ENCODE measurements at places on chromosomes 2 and 18.

DNA sequence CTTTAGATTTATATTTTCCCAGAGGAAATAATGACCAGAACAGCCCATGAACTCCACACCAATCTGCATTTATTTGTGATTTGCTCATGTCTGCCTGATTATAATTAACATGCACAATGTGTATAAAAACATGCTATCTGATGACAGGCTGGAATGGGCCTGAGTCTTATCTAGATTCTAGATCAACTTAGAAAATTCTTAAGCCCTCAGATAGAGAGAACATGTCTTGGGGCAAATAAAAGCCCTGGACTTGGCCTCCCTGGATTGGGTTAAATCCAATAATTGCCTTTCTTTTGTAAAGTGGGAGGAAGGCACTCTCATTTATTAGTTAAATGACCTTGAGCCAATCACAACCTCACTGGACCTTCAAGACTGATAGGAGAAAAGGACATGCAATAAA lies 61.8 kb downstream of the EVA1A start:
- no peak for DNase-seq

DNA sequence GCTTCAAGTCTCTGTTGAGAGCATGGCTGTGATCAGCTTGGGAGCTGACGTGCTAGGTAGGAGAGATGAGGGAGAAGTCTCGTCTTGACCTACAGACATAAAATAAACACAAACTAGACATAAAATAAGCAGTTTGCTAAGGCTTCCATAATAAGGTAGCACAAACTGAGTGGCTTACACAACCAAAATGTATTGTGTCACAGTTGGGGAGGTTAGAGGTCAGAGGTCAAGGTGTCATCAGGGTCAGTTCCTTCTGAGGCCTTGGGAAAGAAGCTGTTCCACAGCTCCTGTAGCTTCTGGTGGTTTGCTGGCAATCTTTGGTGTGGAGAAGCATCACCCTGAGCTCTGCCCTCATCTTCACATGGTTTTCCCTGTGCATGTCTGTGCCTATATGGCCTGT lies 20.2 kb downstream of the DAW1 start:
- no peak for DNase-seq

DNA sequence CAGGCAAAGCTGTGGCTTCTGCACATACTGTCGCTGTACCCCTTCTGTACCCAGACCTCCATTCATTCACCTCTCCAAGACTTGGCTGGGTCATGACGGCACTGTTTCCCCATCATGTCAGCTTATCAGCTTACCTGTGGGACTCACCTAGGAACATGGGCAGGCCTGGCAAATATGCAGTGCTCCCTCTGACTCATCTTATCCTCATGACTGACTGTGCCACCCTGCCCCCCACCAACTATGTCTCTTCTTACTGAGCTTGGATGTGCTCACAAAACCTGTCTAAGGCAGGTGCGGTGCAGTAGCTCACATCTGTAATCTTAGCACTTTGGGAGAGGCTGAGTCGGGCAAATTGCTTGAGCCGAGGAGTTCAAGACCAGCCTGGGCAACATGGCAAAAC lies 152.4 kb downstream of the MGAT5 start:
- DNase-seq = no peak

DNA sequence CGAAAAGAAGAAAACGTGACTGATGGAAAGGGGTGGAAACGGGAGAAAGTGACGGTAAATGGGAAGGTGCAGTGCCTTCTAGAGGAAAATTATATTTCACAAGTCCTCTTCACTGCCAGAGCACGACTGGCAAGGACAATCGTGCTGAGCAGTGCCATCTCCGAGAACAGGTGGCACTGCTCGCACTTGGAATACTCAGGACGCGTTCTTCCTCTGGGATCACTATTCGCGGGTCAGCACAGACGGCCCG lies 364 bp downstream of the STAT1 start:
- no peak for DNase-seq

DNA sequence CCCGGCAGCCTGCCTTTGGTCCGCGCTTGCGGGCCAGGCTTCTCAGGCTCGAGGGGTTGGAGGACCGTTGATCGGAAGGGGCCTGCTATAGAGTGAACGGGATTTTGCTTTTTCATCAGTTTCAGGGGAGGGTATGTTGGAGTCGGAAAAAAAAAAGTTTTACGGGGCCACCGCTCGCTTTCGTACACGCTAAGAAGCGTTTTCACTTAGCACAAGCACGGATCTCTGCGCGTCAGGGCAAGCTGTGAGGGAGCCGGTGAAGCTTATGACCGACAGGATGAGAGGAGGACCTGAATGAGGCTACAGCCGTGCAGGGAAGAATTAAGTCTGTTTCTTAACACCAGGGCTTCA lies 443 bp downstream of the CPSF3 start:
- DNase-seq = no peak

- no peak for DNase-seq
Measured at GRCh38 chr2:169796441-169796840, 2.2 kb upstream of the SSB start.

DNA sequence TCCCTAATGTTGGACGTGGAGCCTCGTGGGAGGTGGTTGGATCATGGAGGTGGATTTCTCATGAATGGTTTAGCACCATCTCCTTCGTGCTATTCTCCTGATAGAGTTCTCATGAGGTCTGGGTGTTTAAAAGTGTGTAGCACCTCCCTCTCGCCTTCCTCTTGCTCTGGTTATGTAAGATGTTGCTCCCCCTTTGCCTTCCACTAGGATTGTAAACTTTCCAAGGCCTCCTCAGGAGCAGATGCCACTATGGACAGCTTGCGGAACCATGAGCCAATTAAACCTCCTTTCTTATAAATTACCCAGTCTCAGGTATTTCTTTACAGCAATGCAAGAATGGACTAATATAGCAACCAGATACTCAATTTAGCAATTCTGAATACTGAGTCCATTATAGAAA lies 82.4 kb upstream of the PELI1 start:
- no peak for DNase-seq

DNA sequence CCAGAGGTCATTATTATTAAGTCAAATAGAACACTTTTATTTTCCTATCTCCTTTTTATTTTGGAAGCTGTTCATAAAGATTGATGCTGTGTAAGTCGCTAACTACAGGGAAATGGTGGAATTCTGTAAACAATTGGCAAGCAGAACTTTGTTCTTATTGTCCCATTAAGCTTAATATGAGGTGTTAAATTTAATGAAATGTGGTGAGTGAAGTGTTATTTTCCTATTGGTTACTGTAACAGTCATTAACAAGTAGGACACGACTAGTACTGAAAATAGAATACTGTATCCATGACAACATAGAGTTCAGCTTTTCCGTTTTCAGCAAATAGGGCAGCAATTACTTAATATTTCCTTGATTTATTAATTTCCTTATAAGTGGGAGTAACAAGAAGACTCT lies 279.1 kb upstream of the ZEB2 start:
- no peak for DNase-seq

- no peak for DNase-seq
Measured at GRCh38 chr2:9995059-9995458, 43.6 kb downstream of the GRHL1 start.

GRCh38 chr2:121001641-121002040 lies 266.0 kb downstream of the GLI2 start:
- DNase-seq = no peak

GRCh38 chr2:1147873-1148612 lies 197.4 kb downstream of the SNTG2 start:
- DNase-seq = no peak
